Spinal cord (tissue), 10 donors: ENCODE measurements at places on chromosomes 3 and 15. TPM values are rescaled to one million over a fixed set of nuclear protein-coding genes. Genes with fewer than 3 reads are reported as not detected.

DNA sequence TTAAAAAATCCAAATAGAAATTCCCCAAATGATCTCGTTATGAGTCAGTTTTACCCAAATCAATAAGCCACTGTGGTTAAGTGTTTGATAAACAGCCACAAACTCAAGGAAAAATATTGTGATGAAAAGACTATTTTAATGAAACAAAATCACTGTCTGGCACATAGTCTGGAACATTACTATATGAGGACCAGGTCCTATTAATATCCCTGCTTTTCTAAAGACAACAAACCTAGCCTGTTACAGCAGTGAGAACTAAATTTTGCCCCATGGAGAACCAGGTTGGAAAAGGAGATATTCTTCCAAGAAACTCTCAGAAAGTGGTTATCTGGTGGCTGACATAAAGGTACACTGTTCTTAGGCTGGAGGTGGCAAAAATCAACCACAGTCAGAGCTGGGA, 27.7 kb upstream of the ZNF385D start:
- no peak overlapping the region for H3K4me3 ChIP-seq
- no peaks in the 10 kb centered on the region for H3K4me1 ChIP-seq
- no peak overlapping the region for H3K27ac ChIP-seq
- no peaks in the 10 kb centered on the region for H3K36me3 ChIP-seq
- DNase-seq = no peak

GRCh38 chr3:115190747-115191146, 43.7 kb upstream of the ZBTB20 start:
- H3K36me3 ChIP-seq = no peaks in the 10 kb centered on the region
- no peaks in the 10 kb centered on the region for H3K4me1 ChIP-seq
- H3K27me3 ChIP-seq = no peaks in the 10 kb centered on the region
- no peak overlapping the region for H3K4me3 ChIP-seq

Gene PLIN1
- 0.89 TPM for total RNA-seq

DNA sequence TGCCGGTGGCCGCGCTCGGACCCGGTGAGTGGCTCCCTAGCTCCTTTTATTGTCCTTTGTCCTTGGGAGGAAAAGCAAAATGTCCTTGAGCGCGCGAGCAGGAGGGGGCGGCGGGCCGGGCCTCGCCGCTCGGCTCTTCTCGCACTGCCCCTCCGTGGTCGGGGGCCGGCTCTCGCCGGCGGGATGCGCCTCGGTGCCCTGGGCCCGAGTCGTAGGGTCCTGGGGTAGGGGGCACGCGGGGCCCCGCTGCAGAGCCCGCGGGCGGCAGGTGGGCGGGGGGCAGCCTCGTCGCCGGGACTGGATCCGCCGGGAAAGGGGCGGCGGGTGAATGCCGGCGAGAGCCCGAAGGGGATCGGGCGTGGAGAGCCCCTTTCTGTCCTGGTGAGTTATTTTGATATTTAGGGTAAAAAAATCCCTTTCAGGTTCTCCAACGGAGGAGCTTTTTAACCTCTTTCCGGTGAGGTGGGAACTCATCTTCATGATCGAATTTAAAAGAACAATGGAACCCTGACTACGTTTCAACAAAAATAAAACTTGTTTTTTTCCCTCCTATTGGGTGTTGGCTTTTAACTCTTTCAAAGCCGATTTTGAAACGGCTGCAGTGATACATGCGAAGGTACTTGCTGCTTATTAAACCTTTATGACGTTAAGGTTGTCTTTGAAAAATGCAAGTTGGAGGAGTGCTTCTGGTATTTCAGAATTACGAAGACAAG, 16.8 kb upstream of the CHD2 start:
- H3K36me3 ChIP-seq = no peaks in the 10 kb centered on the region
- H3K4me1 ChIP-seq = peaks cover 10% of the 10 kb centered on the region
- H3K27me3 ChIP-seq = no peaks in the 10 kb centered on the region
- peak overlapping the region; percentile 91 for H3K27ac ChIP-seq
- H3K4me3 ChIP-seq = peak overlapping the region; percentile 75

- peaks cover 9% of the 10 kb centered on the region for H3K4me1 ChIP-seq
- H3K27ac ChIP-seq = no peak overlapping the region
- no peak overlapping the region for H3K4me3 ChIP-seq
- no peaks in the 10 kb centered on the region for H3K36me3 ChIP-seq
Measured at GRCh38 chr15:91938136-91938535, 84.6 kb downstream of the SLCO3A1 start.

GRCh38 chr3:71415681-71416122, 167.8 kb downstream of the FOXP1 start:
- H3K27me3 ChIP-seq = no peaks in the 10 kb centered on the region
- H3K4me3 ChIP-seq = no peak overlapping the region
- H3K4me1 ChIP-seq = peaks cover 6% of the 10 kb centered on the region
- no peak overlapping the region for H3K27ac ChIP-seq

- H3K4me1 ChIP-seq = peaks cover 3% of the 10 kb centered on the region
- no peak overlapping the region for H3K27ac ChIP-seq
- no peaks in the 10 kb centered on the region for H3K36me3 ChIP-seq
- no peak overlapping the region for H3K4me3 ChIP-seq
Measured at GRCh38 chr15:88337993-88338392, 81.5 kb upstream of the NTRK3 start.
